MV-4-11 (cell line): ENCODE measurements at places on chromosomes 1 and 21.

- DNase-seq = no peak
Measured at GRCh38 chr1:50424045-50424883, 1.0 kb upstream of the DMRTA2 start.

- DNase-seq = peak; percentile 39
Measured at GRCh38 chr1:62676611-62677356, 11.4 kb downstream of the DOCK7 start.

- DNase-seq = no peak
Measured at GRCh38 chr1:26585471-26585870, 55.9 kb downstream of the RPS6KA1 start.

DNA sequence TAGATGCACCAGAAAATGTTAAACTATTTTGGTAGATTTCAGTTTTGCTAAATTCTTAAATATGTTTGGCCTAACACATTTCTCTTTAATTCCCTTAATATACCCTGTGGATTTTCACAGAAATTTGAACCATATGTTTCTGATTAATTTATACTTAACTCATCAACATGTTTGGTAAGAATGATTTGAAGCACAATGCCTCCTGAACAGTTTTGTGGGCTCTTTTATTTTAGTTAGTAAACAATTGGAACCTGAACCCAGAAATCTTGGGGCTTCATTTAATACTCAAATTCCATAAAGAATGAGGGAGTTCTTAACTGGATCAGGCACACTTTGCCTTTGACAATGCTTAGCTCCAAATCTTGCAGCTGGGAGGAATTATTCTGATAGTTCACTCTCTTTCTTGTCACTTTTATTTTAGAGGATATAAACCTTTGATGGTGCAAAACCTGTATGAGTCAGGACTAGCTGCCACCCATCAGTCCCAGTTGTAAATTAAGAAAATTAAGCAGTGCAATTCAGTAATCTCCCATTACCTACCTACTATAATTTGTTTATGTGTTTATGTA, 24.6 kb upstream of the LYPLAL1 start:
- DNase-seq = no peak

DNA sequence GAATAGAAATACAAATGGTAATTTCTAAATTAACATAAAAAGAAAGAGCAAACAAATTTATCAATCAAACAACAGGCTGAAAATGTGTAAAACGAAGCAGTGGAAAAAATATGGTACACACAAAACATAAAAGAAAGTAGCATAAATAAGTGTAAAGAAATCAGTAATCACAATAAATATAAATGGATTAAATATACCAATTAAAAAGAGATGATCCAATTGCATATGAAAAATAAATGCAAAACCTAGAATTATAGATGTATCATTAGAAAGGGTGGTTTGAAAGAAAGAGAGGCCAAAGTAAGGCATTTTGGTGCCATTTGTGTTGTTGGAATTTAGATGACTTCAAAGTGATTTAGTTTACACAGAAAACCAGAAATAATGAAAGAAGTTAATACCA, 202.2 kb downstream of the PTBP2 start:
- no peak for DNase-seq

GRCh38 chr1:79895573-79895972, 889.0 kb upstream of the ADGRL4 start:
- DNase-seq = no peak

GRCh38 chr1:193190096-193190744, 3.8 kb upstream of the B3GALT2 start:
- peak; percentile 14 for DNase-seq

DNA sequence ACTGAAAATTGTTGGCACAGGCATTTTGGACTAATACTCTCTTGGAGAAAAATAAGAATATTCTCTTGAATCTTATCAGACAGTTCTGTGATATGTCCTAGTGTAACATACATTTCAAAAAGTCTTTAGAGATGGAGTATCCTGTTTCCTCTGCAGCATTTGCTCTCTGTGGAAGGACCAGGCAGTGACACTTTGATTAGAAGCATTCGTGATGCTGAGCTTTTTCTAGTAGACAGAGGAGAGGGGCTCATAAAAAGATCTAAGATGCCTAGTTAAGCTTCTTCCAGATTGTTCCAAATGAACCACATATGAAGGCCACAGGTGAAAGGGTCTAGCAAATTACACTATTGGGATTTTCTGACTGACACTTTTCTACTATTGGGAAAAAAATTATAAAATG, 120.3 kb downstream of the C1orf21 start:
- DNase-seq = no peak

- no peak for DNase-seq
Measured at GRCh38 chr1:93810316-93810715, 68.7 kb downstream of the DNTTIP2 start.

- no peak for DNase-seq
Measured at GRCh38 chr1:14103878-14104430, 404.0 kb downstream of the PRDM2 start.

DNA sequence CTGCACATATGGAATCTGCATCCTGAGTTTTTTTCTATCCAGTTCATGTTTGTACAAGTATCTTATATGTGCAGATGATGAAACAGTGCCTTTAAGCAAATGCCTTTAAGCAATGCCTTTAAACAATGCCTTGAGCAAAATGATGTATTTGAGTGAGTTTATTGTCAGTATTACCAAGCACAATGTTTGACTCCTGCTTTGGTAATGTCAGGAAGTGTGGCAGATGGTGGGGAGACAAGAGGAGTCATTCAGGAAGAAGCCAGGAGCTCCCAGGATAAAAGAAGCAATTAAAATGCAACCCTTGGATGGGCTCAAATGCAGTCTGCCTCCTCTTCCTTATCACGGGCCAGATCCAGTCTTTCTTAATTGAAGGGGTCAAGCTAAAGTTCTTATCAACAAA, 108.7 kb upstream of the KCNJ15 start:
- no peak for DNase-seq

- DNase-seq = peak; percentile 45
Measured at GRCh38 chr1:200880212-200880611, 7.4 kb downstream of the GPR25 start.

DNA sequence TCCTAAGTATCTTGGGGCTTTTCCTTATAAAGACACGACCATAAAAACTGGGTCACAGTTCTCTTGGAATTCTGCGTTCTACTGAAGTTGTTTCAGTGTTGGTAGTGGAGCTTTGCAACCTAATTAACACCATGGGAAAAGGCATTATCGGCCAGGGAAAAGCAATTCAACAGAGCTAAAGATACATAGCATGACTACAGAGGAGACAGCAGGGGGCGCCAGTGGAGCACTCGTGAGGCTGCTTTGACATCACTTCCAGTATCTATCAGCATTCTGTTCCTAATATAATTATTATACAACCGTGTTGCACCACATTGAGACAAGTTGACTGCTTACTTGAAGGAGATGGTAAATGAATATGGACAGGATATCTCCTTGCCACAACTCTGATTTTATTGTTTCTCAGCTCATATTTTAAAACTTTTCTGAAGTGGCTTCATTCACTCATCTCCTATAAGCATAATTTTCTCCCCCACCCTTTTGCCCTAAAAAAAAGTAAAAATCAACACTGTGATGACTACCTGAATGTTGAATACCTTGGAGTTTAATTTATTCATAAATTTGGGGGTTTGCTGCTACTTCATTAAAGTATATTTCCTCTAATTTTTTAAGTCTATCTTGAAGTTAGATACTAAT, 39.4 kb downstream of the ZP4 start:
- peak; percentile 44 for DNase-seq

DNA sequence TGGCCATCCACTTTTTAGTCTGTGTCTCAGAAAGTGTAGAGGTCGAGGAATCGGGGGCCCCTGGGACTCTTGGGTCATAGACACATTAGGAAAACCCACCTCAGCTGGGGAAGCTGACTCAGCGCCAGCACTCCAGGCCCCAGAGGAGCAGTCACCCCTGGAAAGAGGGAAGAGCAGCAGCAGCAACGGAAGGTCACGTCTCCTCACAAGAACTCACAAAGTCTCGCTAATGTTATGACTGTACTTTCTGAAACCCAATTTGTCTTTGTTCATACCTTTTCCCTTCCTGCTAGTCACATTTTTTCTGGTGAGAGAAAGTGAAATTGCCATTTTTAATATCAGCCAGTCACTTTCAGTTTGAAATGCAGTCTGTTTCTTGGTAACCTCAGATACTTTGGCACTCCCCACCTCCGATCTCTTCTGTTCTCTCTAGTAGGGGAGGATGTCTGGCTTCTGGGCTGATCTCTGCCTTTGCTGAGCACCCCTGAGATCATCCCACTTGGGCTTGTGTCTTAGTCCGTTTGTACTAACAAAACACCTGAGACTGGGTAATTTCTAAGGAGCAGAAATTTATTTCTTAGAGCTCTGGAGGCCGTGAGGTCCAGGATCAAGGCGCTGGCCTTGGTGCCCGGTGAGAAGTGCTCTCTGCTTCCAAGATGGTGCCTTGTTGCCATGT, 6.0 kb upstream of the NLRP3 start:
- peak; percentile 19 for DNase-seq

GRCh38 chr1:98253145-98253544, 332.3 kb upstream of the DPYD start:
- DNase-seq = no peak

- DNase-seq = no peak
Measured at GRCh38 chr1:206736878-206737728, 33.5 kb upstream of the IL19 start.
